ENCODE measurements at places on chromosomes 12 and 14.

DNA sequence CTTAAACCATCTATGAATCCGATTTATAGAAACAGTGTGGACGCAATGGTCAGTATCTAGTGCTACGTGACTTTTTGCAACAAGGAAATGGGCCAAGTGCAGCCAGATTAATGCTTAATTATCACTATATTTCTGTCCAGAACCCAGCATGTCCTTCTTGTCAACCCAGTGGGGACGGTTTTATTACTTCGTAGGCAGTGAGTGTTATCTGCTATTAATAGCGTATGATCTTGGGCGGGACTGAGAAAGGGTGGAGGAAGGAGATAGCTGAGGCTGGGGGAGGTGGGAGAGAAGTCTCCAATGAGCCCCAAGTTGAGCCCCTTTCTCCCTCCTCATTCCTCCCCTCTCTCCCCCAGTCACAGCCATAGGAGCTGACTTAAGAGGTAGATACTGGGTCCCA lies 59.7 kb upstream of the FAM222A start:
- DNase-seq: no peak

DNA sequence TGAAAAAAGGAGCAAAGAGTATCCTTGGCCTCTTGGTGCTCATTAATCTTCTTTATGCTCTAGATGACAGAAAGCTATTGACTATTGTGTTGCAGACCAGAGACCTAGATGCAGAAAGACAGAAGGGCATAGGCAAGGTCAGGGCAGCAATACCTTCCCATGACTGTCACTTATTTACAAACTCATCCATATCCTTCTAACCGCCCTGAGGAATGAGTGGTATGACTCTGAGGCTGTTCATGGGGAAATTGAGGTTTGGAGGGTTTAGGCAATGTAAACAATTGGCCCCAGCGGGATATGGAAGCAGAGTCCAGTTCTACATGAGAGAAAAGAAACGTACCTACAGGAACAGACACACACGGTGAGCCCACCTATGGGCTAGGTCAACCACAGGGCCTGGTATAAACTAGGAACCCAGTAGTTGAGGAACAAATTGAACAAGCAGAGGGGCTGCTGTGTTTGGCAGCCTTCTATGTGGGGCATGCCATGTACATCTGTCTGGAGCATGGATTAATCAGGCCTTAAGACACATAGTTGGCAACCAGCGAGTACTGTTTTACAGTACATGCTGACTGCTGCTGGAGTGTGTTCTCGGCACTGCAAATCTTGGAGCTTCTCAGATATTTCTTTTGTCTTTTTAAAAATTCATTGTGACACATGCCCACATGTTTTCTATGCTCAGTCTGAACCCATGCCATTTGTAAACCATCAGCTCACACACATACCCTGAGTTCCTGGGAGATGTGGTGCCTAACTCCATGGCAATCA lies 159.7 kb upstream of the NTF3 start:
- no peak for DNase-seq

GRCh38 chr12:124152731-124153130 lies 142.2 kb upstream of the RFLNA start:
- DNase-seq: no peak

- no peak for DNase-seq
Measured at GRCh38 chr14:31400031-31400638, 20.2 kb downstream of the HEATR5A start.

GRCh38 chr14:76612654-76613053 lies 148.6 kb upstream of the VASH1 start:
- DNase-seq: no peak
